CD4-positive, alpha-beta T cell treated with Interleukin-10 for 1 hour (primary cell): ENCODE measurements at places on chromosomes 7 and 10.

DNA sequence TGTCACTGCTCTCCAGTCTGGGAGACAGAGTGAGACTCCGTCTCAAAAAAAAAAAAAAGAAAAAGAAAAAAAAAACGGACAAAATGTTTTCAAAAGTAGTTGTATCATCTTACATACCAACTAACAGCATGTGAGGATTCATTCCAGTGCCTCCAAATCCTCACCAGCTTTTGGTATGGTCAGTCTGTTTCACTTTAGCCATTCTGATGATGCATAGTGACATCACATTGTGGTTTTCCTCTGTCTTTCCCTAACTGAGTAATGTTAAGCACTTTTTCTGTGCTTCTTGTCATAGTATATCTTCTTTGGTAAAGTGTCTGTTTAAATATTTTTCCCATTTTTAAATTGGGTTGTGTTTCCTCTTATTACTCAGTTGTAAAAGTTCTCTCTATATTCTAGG, 251.4 kb upstream of the CTBP2 start:
- DNase-seq = no peak

- no peak for DNase-seq
These were observed 625.5 kb downstream of the KCNMA1 start for GRCh38 chr10:77011874-77012811.

DNA sequence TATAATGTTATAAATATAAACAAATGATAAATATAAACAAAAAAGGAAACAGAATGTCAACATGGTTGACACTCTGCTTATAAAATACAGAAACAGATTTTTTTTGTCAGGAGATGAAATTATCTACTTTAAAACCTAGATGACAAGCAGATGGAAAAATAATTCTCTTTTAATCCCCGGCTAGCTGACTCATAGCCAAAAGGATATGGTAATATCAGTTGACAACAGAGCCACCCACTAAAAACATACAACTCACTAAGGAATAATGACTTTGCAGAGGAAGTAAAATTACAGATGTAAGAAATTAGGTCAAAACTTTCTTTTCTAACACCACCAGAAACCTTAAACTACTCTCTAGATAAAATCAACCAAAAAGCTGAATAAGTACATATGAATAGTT, 131.1 kb upstream of the ABCB5 start:
- no peak for DNase-seq

DNA sequence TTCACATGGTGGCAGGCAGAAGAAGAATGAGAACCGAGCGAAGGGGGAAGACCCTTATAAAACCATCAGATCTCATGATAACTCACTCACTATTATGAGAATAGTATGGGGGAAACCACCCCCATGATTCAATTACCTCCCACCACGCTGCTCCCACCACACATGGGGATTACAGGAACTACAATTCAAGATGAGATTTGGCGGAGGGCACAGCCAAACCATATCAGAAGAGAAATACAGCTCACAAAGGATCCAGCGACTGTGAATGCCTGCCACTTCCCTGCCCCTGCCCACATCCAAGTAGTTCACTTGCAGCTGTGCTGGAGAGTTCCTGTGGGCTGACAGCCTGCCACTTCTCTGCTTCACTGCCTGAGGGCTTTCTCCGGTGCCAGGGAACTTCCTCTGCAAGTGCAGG, 148.7 kb downstream of the C7orf25 start:
- DNase-seq = no peak

- DNase-seq = no peak
These were observed 5.6 kb upstream of the MTG1 start for GRCh38 chr10:133388236-133388972.

- DNase-seq = peak; percentile 64
These were observed 18.7 kb downstream of the ZNF786 start for GRCh38 chr7:149071641-149072437.

DNA sequence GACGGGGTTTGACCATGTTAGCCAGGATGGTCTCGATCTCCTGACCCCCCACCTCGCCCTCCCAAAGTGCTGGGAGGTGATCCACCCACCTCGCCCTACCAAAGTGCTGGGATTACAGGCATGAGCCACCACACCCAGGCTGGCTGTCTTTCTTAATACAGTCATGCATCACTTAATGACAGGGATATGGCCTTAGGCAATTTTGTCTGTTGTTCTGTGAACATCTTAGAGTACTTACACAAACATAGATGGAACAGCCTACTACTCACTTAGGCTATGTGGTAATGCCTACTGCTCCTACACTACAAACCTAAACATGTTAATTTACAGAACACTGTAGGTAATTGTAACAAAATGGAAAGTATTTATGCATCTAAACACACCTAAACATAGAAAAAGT, 106.6 kb upstream of the KCNMA1 start:
- DNase-seq = no peak

DNA sequence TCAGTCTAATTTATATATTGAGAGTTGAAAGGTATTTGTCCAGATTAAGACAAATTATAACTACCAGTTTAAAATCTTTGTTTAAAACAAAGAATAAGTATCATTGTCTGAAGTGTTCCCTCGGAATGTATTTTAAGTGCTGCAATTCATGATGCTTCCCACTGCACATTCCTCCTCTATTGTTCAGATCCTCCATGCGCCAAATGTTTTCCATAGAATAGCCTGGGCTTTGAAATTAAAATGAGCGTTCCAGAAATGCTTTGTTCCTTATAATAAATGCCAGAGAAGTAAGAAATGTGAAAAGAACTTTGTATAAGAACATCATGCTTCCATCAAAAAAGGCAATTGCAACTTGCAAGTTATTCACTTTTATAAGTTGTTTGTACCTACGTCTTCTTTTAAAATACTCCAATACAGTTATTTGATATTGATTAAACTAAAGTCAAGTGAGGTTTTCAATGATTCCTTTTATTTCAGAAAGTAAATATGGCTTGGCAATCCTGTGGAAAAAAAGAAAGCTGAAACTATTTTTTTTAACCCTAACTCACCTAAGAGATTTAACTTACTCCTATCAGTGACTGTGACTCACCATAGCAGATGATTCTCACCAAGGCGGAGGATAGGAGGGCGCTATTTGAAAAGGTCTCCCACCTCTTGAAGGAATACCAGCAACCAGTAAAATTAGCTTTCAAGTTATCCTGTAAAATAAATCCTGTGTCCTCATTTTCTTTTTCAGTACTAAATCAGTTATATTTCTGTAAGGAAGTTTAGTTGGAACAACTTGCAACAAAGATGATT, 85.8 kb downstream of the CTNNA3 start:
- DNase-seq = no peak

GRCh38 chr7:113394856-113395255, 276.5 kb upstream of the SMIM30 start:
- no peak for DNase-seq

DNA sequence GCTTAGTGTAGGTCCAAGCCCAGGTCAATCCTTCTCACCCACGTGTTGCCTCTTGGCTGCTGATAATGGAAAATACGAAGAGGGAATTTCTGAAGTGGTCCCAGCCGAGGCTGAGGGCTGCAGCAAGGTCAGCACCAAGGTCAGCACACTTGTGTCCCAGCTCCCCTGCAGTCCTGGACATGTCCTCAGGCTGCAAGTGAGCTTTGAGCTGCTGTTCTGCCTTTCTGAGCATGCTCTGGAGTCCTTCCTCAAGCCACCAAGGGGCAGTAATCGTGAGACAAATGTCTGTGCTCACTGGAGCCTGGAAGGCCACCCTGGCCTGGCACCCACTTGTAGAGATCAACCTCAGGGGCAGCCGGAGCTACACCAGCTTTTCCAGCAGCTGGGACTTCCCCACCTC, 28.3 kb downstream of the DRGX start:
- DNase-seq = no peak

DNA sequence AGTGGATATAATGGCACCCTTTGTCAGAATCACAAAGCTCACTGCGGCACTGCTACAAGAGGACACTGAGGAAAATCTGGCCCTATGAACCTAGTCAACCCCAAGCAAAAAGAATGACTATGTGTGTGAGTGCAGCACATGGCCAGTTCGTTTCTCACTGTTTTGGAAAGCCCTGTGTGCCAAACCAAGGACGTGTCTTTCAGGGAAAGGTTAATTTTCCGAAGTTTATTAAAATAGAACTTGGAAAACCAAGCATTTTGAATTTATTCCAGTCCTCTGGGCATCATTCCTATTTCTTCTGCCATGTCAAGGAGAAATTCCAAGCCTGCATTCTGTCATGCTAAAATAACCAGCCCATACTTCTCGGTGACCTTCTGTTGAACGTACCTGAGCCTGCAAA, 471.8 kb downstream of the PLXDC2 start:
- DNase-seq = no peak

GRCh38 chr7:3835109-3835508, 534.1 kb downstream of the SDK1 start:
- no peak for DNase-seq

DNA sequence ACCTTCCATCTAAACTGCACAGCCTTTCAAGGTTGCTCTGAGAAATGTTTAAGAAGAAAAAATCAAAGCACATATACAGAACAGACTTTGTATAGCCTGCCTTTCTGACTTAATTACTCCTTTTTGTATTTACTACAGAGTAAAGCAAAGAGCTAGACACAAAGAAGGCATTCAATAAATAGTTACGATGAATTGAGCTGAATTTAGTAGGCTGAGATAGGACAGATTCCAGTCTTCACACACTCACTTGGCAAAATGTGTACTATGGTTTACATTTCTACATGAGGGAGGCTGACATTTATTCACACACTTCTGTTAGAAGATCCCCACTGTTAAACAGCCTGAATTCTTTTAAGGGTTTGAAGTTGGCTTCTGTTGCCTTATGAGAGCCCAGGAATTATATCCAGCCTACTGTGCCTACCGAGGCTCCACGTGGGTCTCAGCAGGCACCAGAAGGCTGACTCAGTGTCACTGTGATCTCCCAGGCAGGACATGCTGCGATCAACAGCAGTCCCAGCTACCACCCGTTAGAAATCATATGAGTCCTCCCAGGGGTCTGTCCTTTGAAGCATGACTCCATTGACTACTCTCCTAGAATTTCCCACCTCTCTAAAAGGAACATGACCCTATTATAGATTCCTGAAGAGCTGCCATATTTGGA, 24.5 kb upstream of the SLC25A13 start:
- no peak for DNase-seq

- DNase-seq = no peak
These were observed 2.4 kb upstream of the SERPINE1 start for GRCh38 chr7:101124376-101125056.

GRCh38 chr7:48170506-48170905, 752 bp upstream of the ABCA13 start:
- DNase-seq = no peak

DNA sequence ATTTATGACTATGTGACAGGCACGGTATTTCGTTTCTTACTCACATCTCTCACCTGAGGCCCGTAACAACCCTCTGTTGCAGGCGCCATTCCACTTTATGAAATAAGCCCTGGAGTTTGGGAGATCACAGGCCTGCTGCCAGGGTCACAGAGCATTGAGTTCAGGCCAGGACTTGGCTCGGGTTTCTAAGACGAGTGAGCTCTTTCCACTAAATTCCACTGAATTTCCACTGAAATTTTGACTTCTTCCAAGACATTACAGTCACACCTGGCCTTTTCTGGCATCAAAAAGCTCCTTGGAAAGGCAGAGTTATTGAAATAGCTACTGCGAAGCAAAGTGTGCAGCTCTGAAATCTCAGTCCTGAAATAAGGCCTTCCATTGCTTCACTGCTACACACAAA, 282.8 kb upstream of the MGMT start:
- DNase-seq = no peak

- no peak for DNase-seq
These were observed 4.8 kb downstream of the CRPPA start for GRCh38 chr7:16416289-16417282.

- no peak for DNase-seq
These were observed 55.1 kb upstream of the PPP2R2D start for GRCh38 chr10:131845505-131846239.

GRCh38 chr7:30977896-30978564, 14.3 kb downstream of the GHRHR start:
- DNase-seq = no peak

- DNase-seq = no peak
These were observed 29.9 kb downstream of the KAZALD1 start for GRCh38 chr10:101091546-101092290.

GRCh38 chr10:48491392-48492139, 113.3 kb downstream of the ARHGAP22 start:
- no peak for DNase-seq

DNA sequence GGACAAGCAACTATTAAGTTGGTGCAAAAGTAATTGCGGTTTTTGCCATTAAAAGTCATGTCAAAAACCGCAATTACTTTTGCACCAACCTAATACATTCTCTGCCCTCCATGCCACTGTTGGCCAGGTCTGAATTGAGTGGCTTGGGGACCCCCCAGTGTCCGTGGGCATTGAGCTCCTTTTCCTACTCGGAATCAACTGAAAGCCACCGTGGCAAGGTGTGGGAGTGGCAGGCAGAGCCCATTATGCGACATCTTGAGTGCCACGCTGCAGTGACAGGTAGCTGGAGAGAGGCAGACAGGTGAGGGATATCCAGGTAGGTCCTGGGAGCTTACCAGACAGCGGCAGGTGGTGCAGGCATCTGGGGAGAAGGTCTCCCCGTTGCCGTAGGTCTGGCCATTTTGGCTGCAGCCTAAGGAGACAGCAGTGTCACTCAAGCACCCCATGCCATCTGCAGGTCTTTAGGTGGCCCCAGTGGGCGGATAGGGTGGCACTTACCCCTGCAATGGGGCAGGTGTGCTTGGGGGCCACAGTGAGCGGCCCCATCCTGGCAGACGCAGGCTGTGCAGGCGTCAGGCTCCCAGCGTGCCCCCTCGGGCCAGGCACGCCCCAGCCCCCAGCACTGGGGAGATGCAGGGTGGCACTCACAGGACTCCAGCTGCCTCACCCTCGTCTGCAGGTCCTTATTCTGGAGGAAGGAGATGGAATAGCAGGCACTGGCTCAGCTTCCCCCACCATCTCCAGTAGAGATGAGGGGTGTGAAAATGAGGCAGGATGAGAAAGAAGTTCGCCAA, 3.5 kb downstream of the KCP start:
- no peak for DNase-seq

- no peak for DNase-seq
These were observed 736.6 kb downstream of the MAGI2 start for GRCh38 chr7:78716876-78717275.

DNA sequence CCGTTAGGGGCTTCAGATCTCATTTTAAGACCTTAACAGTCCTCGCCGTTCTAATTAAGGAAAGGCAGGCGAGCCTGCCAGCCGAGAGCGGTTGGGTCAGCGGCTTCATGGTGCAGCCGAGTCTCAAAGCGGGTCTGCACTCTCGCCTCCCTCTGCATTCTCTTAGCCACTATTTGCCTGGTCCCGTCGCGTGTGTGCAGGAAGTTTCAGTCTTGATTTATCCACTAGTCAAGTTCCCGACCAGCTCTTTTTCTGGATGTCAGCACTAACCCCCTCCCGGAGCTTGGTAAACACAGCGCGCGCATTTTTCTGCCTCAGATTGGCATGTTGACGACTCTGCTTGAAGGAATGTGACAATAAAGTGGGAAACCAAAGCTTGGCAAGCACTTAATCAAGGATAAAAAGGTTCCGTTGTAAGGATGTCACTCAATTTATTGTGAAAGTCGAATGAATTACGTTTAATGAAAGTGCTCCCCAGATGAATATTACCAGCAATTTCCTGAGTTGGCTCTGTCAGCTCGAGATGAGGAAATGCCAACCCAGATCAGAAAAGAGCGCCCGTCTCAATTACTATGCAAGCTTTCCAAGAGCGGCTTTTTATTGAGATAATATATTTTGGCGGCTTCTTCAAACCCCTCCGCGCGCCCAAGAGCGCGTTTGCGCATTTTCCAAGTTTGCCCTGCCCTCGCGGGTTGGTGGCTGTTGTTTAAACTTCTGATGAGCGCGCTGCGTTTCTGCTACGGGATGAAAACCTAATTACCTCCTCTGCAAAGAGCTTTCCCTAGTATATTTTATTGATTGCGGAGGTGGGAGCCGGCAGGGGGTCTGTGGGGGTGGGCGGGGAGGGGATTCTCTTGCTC, 7.9 kb downstream of the NXPH1 start:
- no peak for DNase-seq
